AG20443 (cell line): ENCODE measurements at places on chromosomes 3 and 15.

DNA sequence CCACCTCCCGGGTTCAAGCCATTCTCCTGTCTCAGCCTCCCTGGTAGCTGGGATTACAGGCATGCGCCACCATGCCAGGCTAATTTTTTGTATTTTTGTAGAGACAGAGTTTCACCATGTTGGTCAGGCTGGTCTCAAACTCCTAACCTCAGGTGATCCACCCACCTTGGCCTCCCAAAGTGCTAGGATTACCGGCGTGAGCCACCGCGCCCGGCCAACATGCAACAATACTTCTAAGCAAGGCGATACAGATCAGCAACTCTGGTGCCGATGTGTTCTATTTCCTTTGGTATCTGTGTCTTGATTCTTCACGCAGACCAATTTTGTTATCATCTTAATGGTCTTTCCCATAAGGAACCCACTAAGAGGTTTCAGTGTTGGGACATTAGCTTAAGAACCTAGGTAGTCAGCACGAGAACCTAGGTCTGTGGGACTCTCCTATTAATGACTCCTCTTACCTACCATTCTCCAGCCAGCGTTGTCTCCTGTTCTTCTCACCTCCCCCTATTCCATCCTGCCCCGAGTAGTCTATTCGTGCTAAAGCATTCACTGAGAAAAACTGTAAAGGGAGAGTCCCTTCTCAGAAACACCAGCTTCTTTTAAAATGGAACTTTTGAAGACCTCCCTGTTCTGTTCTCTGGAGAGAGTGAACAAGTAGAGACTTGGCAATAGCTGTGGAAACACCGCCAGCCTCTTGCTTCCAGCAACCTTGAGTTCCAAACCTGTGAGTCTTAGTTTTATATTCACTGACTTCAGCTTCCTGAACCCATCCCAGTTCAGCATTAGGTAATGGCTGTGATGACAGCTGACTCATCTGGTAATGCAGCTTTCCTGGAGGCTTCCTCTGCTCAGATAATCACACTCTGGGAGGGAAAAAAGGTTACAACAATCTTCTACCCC, 61.2 kb downstream of the TSC22D2 start:
- peak; percentile 90 for DNase-seq

DNA sequence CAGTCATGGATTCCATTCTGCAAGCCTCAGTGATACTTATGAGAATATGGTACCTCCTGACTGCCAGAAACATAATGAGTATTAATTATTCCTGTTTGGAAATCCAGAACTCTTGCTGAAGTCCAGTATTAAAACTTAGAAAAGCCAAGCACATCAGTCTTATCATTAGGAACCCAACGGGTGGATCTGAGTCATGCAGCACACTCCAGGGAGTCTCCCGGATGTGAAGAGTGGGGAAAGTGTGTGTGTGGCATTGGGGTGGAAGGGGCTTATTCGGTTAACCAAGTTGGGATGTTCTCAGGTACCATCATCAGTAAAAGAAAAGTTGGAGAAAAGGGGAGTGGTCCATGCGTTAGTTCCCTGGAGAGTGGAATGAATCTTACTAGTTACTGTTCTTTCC, 181.1 kb downstream of the PLCL2 start:
- DNase-seq, result no peak

- DNase-seq, result no peak
Observed at GRCh38 chr3:65625305-65625704, 413.4 kb downstream of the MAGI1 start.

DNA sequence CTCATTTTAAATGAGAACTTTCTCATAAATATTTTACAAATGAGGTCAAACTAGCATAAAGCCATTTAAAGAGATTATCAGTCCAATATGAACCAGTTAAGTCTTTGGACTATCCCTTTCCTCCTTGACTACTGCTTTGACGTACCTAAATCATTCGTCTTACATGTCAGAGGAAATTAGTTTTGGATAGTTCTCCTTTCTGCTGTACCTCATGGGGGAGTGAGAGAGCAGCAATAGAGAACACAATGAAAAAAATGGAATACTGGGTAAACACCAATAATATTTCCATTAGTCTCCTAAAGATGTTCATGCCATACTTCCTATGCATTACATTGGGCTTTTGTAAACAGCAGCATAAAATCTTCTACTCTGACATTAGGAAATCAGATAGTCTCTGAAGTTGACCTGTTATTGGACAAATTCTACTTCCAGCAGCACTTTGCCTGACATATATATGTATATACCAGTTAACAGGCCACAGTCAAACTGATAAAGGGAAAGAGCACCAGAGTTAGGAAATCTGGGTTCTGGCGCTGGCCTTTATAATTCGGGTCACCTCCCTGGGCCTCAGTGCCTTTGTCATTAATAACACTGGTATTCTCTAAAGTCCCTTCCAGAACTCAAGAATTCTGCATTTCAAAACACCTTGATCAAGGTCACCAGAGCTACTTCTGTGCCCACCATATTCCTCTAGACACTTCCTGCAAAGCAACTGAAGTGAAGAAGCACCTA, 26.8 kb downstream of the TIMMDC1 start:
- DNase-seq, result no peak

DNA sequence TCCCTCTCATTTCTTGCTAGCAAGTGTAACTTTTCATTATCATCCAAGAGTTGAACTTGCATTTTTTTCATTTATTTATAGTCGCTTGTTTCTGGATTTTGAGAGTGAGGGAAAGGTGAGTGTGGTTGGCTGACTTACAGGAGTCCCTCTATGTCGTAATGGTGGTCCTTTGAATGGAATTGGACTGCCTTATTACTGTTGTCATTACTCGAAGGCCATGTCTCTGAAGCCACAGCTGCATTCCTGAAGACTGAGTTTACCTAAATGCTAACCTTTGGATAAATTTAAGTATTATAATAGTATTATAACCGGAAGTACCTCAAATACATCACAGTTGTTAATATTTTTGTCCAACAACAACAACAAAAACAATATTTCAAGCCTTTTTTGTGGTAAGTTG, 488.9 kb downstream of the GABRG3 start:
- DNase-seq, result no peak

DNA sequence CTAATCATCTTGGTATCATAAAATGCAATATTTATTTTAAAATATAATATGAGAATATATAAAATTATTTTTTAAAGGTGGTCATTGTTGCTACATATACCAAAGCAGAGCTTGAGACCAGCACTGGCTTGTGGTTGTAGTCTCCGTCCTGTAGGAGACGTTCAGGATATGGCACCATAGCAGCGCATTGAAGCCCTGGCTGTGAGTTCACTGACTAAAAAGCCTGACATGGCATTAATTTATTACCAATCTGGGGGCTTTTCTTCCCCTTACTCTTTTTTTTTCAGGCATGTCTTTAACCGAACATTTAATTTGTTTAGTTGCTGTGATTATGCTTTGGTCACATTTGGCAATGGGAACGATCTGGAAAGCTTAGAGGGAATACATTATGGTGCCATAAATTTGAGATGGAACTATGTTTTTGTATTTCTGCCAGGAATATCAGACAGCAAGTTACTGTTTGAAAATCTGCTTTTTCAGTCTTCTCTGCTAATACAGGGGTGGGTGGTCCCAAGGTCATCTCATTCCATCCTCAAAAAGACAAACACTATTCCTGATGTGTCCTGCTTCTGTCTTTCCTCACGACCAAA, 108.5 kb downstream of the ZIC4 start:
- DNase-seq, result no peak

DNA sequence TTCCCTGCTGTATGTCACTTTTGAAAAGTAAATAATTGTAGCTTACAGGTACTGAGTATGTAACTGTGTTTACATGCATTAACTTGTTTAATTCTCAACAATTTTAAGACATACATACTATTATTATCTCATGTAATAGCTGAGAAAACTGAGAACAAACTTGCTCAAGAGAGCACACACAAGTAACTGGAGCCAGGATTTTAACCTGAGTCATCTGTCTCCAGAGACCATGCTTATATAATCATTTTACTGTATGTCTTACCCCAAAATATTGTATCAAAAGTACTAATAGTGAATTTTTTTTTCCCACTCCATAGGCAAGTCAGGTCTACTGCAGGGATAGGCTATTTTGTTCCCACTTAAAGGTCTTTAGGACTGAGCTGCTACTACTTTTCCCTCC, 95.4 kb downstream of the FEZF2 start:
- no peak for DNase-seq

DNA sequence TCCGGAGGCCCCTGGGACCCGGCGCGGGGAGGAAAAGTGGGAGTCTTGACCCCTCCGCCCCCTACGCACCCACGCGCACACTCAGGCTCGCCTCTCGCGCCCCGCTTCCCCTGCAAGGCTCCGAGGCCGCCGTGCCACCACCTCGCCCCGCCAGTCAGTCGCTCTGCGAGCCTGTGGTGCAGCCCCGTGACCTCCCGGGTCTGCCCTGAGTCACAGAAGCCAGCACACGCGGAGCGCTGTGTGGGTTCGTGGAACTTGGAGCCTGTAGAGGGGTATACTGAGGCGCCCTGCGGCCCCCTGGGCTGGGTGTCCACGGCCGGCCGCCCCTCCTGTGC, 380 bp upstream of the ALS2CL start:
- peak; percentile 50 for DNase-seq

DNA sequence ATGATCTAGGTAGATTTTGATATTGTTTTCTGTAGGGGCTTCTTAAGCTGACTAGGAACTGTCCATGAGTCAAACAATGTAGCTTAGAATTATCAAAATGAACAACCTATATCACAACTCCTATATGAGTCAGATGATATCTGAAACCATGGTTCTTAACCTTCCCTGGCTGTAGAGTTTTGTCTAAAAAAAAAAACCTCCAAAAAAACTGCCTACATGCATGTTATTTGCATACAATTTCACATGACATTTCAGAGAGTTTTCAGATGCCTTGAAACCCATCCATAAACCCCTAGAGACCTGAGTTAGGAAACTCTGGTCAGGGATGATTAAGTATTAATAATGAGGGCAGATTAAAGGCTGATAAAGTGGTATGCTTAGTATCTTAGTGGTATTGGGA, 157.0 kb downstream of the CHST2 start:
- no peak for DNase-seq

- DNase-seq, result no peak
Observed at GRCh38 chr3:116492379-116492778, 47.1 kb upstream of the LSAMP start.

DNA sequence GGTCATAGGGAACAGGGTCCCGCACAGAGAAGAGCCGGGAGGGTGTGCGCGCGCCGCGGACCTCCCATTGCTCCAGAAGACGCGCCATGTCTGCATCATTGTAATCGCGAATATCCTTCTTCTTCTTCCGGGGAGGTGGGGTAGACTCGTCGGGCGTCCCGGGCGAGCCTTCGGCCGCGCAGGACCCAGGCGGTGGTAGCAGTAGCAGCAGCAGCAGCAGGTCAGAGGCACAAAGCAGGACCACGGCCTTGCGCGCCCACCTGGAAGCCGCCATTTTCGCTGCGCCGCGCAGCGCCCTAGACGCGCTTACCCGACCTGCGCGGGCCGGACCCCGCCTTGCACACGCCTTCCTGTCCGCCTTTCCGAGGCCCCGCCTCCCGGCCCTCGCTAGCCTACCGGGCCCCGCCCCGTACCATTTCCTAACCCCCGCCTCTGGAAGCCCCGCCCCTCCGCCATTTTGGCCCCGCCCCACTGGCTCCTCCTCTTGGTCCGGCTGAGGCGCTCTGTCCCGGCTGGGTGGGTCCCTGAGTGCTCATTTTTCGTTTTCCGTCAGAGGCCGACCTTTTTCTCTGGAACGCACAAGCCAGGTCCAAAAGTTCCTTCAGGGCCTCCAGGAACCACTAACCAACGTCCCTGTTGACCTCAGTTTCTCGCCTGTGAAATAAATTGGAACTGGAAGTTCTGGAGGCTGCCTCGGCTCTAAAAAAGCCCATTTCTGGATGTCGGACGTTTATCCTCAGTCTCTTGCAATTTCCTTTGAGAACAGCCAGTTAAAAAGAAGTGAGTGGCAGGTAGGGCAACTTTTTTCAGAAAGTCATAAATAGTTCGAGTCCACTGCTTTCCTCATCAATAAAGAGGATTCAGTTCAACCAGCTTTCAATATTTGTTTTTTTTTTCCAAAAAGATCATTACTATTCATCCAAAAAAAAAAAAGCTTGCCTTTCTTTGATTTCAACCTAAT, at the start of gene MESD:
Gene MESD, minus strand, starts transcription at position 302 of the 961 bp plus-strand sequence. Its CDS starts 28 bp downstream, at position 274.
- peak; percentile 100 for DNase-seq

DNA sequence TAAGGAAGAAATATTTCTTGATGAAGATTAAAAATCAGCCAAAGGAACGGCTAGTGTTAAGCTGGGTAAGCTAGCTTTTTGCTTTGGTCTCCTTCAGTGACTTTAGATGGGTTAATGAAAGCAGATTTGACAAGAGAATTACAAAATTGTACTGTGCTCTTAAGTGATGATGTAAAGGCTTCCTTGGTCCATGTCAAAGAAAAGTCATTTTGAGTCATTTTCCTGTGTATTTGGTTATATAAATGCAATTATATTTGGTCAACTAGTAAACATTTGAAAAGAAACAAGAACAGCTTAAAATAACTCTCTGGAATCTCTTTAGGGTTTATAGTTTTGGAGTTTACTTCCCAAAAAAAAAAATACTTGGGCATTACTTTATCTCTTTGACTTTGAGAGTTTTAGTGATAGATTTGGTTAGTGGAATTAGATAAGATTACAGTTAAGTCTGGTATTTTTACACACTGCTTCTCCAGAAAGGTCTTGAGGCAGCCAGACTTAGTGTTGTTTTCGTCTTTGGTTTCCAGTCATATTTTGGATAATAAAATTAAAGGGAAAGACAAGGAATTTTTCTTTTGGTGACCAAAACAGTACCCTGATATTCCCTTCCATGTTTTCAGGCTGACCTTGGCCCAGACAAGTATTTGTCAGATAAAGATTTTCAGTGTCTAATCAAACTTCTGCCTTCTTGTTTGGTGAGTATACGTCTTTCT, 42.3 kb downstream of the PDHB start:
- no peak for DNase-seq

- DNase-seq, result no peak
Observed at GRCh38 chr15:66128116-66128680, 125.4 kb downstream of the MEGF11 start.

DNA sequence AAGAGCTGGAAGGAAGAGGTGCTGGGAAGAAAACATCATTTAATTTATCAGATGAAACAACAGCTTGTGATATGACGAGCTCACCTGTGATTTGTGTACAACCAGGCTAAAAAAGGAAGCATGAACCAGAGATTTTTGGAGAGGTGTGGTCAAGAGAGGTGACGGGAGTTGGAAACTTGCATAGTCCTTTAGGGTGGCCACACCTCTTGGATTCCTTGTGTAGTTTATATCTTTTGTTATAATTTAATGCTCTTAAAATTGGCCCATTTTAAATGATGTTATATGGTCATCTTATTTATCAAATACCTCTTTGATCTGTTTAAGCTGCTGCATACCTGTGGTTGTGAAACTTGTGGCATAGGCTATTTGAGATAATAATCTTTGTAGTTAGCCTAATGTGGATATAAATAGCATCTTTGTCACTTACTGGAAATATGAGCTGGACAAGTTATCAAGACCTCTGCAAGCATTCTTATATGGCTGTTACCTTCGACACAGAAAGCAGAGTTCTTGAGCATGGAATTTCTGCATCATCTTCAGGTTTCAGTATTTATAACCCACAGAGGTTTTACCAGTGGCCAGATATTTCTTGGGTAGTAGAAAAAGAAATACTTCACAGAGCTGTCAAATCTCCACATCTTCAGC, 49.1 kb downstream of the IL1RAP start:
- no peak for DNase-seq
